Frontal cortex (tissue), 4 donors: ENCODE measurements at places on chromosomes 16 and 17. TPM values are rescaled to one million over a fixed set of nuclear protein-coding genes. Genes with fewer than 3 reads are reported as not detected.

Gene TLCD2
- total RNA-seq: 0.41 TPM

DNA sequence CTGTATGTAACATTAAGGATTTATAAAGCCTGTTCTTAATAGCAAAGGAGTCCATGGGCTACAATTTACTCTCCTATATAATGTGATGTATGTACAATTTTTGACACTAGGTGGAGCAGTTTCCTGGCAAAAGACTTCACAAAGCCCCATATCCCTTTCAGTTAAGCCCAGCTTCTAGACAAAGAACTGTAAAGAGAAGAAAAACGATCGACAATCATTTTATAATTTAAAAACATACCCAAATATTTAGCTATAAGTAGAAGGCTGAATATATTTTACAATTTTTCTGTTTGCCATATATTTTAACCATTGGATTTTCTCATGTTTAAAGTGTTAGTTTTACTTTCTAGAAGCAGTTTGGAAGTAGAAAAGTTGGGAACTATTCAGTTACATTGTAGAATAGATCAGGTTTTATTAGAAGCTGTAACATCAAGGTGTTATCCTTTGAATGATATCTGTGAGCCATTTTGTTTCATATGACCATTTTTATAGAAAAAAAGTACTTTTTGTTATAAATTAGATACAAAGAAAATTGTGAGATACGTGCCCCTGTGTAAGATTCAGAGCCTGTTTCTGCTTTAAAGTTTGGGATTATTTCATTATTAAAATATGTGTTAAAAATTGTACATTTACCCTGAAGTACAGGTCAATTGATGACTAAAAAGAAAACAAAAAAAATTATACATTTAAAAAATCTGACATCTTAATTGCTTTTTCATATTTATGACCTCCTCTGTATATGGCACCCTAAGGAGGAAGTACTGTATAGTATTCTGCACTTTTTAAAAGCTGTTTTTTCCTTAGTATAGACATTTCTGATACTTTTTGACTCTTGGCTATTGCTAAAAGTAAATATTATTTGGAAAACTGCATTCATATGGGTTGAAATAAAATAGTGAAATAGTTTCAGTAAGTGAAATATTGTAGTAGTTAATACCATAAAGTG lies 46.3 kb downstream of the VMP1 start:
- peak; percentile 54 for DNase-seq

GRCh38 chr17:7296189-7296861 lies 1.9 kb upstream of the YBX2 start:
- DNase-seq: peak; percentile 94

DNA sequence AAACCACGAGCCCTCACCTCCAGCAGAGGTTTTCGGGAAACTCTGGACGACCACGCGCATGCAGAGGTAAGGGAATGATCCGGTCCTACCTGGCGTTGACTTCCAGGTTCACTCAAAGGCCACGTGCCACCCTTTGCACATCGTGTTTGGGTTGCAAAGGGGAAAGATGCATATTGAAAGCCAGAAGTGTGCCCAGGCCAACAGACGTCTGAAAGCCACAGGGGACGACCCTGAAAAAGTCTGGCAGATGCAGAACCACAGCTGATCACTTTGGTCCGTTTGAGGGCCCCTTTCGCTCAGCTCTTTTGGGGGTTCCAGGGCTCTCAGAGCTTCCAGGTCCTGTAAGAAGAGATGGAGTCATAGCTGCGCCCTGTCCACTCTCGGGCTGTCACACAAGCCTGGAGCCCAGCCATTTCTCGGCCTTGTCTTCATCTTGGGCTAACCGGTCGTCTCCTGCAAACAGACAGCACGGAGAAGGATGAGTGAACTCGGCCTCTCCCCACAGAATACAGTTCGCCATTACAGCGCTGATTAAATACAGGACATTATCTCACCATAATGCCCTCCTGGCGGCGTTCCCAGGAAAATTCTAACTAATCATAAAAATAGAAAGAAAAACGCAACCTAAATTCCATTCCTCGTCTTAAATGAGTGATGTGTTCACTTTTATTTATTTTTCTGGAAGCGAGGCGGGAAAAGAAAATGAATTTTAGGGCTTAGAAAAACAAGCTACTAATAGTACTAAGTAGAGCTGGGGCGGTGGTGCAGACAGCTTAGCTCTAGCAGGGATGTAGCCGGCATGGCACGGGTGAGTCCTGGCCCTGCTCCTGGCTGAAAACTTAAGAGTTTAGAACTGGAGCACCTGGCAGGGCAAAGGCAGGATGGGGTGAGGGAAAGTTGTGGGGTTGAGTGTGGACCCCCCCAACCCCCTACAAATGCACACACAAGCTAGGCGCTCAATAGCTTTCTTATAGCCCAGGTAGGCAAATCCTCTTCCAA lies 45.5 kb upstream of the ZFHX3 start:
- DNase-seq: no peak

GRCh38 chr17:75518201-75518600 lies 1.9 kb downstream of the TSEN54 start:
- no peak for DNase-seq

- DNase-seq: no peak
These were observed 82.8 kb downstream of the PLCG2 start for GRCh38 chr16:81861915-81862314.

DNA sequence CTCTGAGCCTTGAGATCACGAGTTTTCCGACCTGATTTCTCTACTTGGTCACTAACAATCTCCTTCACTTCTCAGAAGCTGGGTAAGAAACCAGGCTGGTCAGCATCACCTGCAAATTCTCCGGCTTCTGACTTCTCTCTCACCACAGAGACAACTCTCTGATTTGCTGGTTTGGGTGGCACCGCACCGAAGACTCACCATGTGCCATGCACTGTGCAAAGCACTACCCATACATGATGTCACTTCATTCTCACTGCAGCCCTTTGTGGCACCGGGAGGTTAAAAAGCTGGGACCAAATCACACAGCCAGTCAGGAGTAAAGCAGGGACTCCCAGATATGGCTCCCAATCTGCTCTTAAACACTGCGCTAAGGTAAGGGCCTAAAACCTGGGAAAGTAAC lies 647 bp downstream of the VAC14 start:
- no peak for DNase-seq

- no peak for DNase-seq
These were observed 8.9 kb upstream of the CDC42EP4 start for GRCh38 chr17:73320601-73321264.

DNA sequence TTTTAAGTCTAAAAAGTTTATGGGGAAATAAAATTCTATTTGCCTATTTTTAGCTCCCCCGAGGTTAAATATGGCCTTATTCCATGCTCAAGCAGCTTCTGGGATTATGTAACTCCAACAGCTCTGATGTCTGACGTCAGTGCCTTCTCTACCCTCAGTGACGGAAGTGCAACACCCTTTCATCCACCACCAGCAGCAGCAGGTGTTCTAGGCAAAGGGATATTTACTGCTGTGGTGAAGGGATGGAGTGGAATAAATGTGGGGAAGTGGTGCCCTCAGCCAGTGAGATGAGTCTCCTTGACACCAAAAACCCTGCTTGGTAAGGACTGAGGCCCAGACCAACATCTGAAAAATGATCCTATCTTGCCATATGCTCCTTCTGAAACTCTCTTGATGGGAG lies 247.4 kb downstream of the SHISA9 start:
- DNase-seq: no peak

Gene CLEC18A
- 0.82 TPM for total RNA-seq

Gene CES1
- 0.82 TPM for total RNA-seq

- DNase-seq: no peak
These were observed 14.2 kb upstream of the MARCHF10 start for GRCh38 chr17:62822080-62822904.

Gene RHBDF1
- 1.6 TPM for total RNA-seq

DNA sequence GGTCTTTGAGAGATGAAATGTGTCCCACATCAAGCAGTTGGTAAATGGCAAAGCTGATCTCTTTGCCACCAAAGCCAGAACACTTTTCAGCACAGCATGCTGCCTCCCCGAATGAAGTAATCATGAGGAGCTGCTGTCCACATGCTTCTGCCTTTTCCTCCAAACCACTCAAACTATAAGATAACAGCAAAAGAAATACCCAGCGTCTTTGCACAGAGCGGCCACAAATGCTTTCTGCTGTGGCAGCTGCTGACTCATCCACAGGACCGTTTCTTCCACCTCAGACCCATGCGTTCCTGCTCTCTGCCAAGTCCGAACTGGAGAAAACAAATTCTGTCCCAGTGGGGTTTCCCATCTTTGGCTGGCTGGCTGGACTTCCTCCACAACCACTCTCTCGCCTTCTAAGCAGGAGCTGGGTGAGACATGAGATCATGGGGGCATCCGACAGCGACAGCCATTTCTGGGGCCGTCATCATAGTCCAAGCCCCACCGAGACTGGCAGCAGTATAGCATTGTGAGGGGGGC lies 27.1 kb downstream of the TBC1D3B start:
- no peak for DNase-seq

Gene TNFRSF12A
- 0.82 TPM for total RNA-seq

GRCh38 chr16:83400234-83400633 lies 407.5 kb upstream of the HSBP1 start:
- no peak for DNase-seq

DNA sequence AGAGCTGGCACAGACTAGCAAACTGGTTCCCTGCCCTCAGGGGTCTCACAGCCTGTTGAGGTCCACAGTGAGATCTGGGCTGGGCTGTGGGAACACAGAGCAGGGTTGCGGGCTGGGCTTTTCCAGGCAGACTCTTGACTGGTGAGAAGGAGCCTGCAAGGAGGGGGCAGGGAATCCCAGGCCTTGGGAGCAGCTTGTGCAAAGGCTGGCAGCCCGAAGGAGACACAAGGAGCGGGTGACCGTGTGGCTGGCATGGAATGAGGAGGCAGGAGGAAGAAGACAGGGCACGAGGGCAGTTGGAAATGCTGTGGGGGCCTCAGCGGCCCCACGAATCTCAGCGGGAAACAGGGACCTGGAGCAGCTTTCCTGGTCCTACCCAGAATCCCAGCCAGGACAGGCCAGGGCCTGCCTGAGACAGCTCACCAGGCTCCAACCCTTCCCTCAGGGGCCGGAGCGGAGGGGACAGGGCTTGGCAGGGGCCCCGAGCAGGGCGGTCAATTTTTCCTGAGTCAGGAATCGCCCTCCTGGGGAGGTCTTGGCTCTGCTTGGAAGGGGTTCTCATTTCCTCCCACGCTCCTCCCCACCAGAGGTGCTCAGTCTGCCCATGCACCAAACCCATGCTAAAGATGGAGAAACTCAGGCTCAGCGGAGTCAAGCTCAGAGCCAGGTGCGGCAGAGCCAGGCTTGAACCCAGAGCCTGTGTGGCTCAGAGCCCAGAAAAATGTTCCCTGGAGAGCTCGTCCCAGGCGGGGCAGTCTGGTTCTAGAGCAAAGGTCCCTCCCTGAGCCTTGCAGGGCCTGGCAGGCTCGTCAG lies 9.2 kb upstream of the SNN start:
- DNase-seq: no peak

- no peak for DNase-seq
These were observed 194.3 kb downstream of the HS3ST3A1 start for GRCh38 chr17:13407381-13407780.

Gene PLLP
- 1.6 TPM for total RNA-seq

Gene HP
- 0.41 TPM for total RNA-seq

Gene C17orf50
- total RNA-seq: 0.41 TPM

DNA sequence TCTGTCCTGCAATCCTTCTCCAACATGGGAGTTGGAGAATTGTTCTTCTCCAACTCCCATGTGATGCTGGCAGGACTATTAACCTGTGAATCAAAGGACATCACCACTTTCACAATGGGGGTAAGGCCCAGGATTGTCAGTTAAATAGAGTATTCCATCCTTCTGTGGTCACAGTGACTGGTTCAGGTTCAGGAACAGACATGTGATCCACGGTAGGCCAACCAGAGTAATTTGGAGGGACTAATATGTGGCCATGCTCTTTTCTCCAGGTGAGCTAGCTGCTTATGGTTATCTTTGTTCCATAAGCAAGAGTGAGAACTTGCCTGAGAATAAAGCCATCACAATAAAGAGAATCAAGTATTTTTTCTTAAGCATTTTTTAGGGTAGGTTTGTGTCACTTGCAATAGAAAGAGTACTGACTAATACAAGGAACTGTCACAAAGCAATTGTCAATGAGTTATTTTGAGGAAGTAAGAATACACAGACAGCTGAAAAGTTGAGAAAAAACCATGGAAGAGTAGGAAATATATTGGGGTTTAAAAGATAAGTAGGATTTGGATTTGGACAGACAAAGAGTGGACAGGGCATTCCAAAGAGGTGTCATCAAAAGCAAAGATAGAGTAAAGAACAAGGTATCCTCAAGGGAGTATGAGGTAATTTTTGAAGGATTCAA lies 63.4 kb downstream of the BRIP1 start:
- DNase-seq: no peak

GRCh38 chr17:49414271-49414621 lies 436 bp downstream of the PHB1 start:
- no peak for DNase-seq

GRCh38 chr16:74271872-74272271 lies 24.7 kb upstream of the PSMD7 start:
- DNase-seq: no peak

DNA sequence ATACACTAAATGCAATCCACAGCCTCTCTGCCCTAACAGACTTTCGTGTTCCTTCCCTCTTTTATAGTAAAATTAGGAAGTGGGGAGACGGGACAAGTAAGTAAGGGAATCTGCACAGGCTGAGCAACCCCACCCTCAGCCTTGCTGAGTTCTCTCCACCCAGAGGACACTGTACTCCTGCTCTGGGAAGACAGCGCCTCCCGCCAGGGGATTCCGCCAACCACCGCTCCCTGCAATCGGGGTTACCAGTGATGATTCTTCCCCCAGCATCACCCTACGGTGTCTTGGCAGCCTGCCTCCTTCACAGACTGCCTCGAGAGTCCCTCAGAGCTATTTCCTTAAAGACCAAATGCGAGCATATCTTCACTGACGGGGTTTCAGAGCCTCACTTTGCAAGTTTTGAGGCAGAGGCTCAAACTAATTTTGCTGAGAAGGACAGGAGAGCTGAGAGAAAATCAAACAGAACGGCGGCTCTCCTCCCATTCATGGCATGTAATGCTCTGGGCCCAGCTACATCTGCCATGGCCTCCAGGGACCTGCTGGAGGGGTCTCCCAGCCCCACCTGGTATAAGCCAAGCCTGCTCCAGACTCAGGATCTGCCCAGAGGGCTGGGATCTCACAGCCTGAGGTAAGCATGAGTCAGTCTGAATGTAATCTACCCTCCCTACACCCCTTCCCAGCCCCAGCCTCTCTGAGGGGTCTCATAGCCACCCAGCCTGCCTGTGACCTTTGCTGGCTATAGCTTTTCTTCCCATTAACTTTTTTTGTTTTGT lies 22.7 kb upstream of the ASGR2 start:
- DNase-seq: no peak

DNA sequence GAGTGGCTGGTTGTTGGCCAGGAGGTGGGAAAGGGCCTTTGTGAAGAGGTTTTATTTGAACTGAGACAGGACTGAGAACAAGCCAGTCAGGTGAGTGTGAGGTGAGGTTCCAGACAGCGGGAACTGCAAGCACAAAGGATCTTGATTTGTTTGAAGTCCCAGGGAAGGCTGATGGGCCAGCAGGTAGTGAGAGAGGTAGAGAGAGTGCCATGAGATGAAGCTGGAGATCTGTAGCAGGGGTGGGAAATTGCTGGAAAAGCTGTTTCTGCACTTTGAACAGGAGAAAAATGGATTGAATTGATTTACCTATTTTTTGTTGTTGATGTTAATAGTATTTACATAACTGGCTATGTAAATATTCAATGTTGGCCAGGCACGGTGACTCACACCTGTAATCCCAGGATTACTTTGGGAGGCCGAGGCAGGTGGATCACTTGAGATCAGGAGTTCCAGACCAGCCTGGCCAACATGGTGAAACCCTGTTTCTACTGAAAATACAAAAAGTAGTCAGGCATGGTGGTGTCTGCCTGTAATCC lies 7.7 kb upstream of the DCTPP1 start:
- DNase-seq: no peak
